ENCODE measurements at places on chromosomes 2 and 18. TPM values are rescaled to one million over a fixed set of nuclear protein-coding genes. Genes with fewer than 3 reads are reported as not detected.

- no peak overlapping the region for H3K4me3 ChIP-seq
- H3K4me1 ChIP-seq = no peaks in the 10 kb centered on the region
- no peak for DNase-seq
- H3K27ac ChIP-seq = no peak overlapping the region
Measured at GRCh38 chr18:22871809-22872525, 61.2 kb upstream of the RBBP8 start.

DNA sequence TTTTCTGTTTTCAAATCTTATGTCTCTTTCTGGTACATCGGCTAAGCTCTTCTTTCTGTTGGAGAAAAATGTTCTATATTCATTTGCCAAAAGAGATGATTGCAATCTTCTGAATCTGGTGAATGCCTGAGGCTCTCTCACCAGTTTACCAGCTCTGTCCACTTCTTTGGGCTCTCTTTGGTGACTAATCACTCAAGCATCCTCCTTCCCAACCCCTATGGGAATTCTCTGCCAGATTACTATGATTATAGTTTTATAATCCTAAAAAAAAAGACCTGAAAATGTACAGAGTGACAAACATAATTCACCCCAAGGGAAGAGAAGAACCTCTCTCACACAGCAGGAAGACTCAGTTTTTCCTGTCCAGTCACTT lies 187.3 kb downstream of the CAMKMT start:
- no peaks in the 10 kb centered on the region for H3K36me3 ChIP-seq
- DNase-seq = no peak
- H3K27me3 ChIP-seq = no peaks in the 10 kb centered on the region

DNA sequence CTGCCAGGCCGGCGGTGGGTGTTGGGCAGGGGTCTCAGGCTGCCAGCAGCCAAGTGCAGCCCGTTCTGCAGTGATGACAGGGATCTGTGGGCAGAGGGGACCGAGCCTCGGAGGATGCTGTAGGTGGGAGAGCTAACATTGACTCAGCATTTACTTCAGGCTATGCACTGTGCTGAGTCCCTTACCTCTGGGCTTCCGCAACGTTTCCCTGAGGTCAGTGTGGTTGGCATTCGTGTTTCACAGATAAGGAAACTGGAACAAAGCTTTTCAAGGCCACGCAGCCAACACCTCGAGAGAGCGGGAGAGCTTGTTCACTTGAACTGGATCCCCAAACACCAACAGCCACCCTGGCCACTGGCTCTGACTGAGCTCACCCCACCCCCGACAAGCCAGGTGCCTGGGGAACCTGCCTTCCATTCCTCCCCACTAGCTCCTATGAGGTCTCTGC lies 839 bp upstream of the GPR148 start:
- no peaks in the 10 kb centered on the region for H3K36me3 ChIP-seq
- no peak overlapping the region for H3K27ac ChIP-seq
- peaks cover 17% of the 10 kb centered on the region for H3K4me1 ChIP-seq
- peak overlapping the region; percentile 53 for H3K4me3 ChIP-seq
- H3K27me3 ChIP-seq = peaks cover 23% of the 10 kb centered on the region
- DNase-seq = no peak

DNA sequence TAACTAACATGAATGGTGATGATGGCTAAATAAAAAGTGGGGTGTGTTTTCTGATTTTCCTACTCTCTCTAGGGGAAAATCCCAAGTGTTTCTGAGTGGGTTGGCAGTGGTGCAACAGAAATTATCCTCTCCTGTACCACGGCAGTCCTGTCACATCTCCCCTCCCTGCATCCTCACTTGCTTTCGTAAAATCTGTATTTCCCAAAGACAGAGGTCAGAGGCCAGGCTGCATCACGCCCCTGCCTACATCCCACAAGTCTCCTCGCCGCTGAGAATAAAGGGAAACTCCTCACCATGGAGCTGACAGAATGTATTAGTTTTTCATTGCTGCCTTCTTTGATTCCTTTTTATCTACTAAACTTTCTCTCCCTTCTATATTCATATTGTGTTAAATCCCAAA lies 13.1 kb downstream of the FBLN7 start:
- H3K4me1 ChIP-seq = peaks cover 24% of the 10 kb centered on the region
- H3K36me3 ChIP-seq = no peaks in the 10 kb centered on the region
- no peaks in the 10 kb centered on the region for H3K27me3 ChIP-seq

GRCh38 chr2:227035711-227036367 lies 128.2 kb downstream of the COL4A4 start:
- DNase-seq = no peak
- peaks cover 7% of the 10 kb centered on the region for H3K4me1 ChIP-seq
- H3K27me3 ChIP-seq = no peaks in the 10 kb centered on the region
- H3K4me3 ChIP-seq = no peak overlapping the region
- H3K36me3 ChIP-seq = no peaks in the 10 kb centered on the region

- no peak overlapping the region for H3K27ac ChIP-seq
- no peaks in the 10 kb centered on the region for H3K27me3 ChIP-seq
- H3K4me3 ChIP-seq = no peak overlapping the region
- no peaks in the 10 kb centered on the region for H3K4me1 ChIP-seq
- no peaks in the 10 kb centered on the region for H3K36me3 ChIP-seq
Measured at GRCh38 chr2:136085453-136086209, 32.3 kb downstream of the CXCR4 start.

GRCh38 chr2:151905963-151906632 lies 77.9 kb upstream of the ARL5A start:
- H3K27ac ChIP-seq = no peak overlapping the region
- H3K36me3 ChIP-seq = no peaks in the 10 kb centered on the region
- no peaks in the 10 kb centered on the region for H3K27me3 ChIP-seq
- DNase-seq = no peak
- peaks cover 10% of the 10 kb centered on the region for H3K4me1 ChIP-seq

The TTC27 gene
- 4.8 TPM for polyA plus RNA-seq

The COL3A1 gene
- polyA plus RNA-seq = 173 TPM

The RGPD3 gene
- polyA plus RNA-seq = 0.06 TPM

The CREG2 gene
- not detected for polyA plus RNA-seq
